ENCODE measurements at places on chromosomes 16 and 17.

DNA sequence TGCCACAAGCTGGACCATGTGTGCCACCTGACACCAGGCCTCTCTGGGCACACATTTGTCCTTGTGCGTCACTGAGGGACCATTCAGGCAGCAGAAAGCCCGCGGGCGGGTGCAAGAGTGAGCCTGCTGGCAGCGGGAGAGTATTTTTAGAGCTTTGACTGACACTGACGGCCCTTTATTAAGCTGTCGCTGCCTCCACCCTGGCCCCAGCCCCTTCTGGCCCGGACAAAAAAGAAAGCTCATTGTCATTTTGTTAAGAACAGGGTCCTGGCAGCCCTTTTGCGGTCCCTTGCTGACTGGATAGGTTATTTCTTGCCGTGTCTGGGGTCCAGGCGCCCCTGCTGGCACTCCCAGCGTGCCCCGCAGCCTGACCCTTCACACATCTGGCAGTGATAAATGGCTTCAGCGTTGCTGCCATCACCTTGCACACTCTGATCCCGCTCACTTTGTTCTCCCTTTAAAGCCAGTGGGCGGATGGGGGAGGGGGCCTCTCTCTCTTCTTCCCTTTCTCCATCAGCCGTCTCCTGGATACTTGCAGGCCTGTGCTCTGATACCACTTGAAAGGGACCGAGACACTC, 78.4 kb upstream of the NKD1 start:
- no peak for DNase-seq

DNA sequence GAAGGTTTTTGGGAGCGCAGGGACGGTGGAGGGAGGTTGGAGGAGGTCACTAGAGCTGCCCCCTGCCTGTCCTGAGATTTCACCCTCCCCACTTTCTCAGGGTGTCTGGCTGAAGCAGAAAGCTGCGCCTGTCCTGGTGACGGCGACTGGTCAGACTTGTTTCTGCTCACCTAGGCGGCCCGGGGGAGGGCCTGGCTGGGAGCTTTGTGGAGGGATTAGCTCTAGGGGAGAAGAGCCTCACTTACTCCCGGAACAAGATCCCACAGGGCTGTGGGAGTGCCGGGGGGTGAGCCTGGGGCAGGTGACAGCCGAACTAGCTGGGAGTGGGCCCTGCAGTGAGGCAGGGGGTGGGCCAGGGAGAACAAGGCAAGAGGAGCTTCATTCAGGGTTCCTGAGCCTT, 11.5 kb downstream of the NHERF1 start:
- no peak for DNase-seq

GRCh38 chr16:54936979-54937670, 6.5 kb downstream of the IRX5 start:
- peak; percentile 50 for DNase-seq

GRCh38 chr16:9136596-9136995, 45.2 kb downstream of the HAPSTR1 start:
- DNase-seq, result no peak

GRCh38 chr16:67841198-67841815, 813 bp upstream of the THAP11 start:
- DNase-seq, result no peak

DNA sequence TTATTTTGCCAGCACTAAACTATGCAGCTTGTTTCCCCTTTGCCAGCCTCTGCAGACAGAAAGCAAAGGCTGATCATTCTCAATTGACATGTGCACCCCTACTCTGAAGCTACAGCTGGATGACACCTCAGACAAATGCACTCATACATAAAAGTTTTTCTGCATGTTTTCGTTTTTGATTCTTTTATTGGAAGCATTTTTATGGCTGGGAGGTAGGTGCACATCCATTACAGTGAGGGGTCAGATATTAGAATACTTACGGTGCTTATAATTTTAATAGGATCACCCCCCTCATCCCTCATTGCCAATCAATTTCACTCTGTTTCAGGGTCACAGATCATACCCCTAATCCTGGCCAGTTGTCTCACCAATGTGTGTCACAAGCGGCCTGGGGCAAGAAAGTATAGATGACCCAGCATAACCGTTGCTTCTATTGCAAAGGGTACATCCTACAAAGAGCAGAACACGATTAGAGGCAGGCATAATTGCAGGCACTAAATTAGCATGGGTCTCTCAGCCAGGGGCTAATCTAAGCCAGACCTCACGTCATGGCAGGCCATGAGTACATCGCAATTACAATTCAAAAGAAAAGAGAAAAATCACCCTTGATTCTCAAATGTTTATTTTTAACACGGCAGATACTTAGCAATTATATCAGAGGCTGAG, 89.5 kb upstream of the SOX9 start:
- DNase-seq, result no peak

DNA sequence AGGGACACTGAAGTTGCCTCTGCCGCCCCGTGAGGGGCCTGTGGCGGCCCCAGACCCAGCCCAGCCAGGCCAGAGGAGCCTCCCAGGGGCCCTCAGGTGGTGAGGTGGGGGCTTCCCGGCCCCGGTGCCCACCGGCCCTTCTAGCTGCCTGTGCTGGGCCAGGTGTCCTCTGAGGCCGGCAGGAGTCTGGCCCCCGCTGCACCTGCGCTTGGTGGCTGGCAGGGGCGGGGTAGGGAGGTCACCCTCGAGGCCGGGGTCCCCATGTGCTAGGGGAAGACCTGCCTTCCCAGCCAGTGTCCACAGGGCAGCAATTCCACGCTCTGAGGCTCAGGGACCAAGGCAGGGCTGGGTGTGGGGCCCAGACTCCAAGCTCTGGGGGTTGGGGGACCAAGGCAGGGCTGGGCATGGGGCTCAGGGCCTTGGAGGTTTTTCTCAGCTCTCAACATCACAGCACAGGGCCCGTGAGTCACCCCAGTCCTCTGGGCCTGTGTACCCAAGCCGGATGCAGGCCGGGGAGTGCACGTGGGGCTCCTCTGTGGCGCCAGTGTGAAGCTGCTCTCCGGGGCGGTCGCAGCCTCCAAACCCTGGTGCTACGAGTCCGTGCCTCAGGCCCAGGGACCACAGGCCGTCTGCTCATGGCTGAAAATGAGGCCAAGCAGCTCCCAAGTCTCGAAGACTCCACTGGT, 1.3 kb upstream of the CCDC154 start:
- no peak for DNase-seq

DNA sequence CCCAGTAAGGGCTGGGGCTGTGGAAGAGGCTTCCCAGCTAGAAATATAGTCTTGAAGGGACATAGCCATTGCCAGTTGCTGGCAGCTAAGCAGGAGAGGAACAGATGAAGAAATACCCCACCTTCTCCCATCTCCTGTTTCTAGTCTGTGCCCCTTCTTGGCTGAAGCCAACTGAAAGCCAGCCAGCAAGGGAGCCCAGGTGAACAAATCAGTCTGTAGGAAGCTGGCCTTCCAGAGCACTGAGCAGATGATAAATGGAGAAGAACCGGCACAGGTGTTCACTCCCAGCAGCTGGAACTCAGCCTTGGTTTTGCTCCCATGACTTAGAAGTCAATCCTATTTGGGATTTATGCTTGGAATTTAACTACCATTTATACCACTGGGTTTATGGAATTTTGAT, 69.2 kb upstream of the DHX40 start:
- no peak for DNase-seq

- DNase-seq, result no peak
Observed at GRCh38 chr16:28607116-28607623, 2.7 kb downstream of the SULT1A1 start.

GRCh38 chr17:320809-321385, 31.7 kb downstream of the RPH3AL start:
- peak; percentile 31 for DNase-seq

- DNase-seq, result no peak
Observed at GRCh38 chr16:86931410-86931941, 353.1 kb downstream of the FOXL1 start.

DNA sequence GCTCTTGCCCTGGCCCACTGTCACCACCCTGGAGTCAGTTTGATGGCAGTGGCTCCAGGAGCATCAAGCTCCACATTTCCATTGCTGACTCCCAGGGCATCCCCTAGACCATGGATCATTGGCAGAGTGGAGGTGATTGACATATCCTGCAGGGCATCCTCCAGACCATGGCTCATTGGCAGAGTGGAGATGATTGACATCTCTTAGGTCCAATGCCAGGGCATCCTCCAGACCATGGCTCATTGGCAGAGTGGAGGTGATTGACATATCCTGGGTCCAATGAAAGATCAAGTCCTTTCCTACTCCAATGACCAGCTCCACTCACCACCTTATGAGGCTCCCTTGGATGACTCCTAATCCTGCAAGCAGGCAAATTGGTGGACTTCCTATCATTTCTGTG, 174.3 kb upstream of the NLRP1 start:
- no peak for DNase-seq

- DNase-seq, result no peak
Observed at GRCh38 chr17:64087252-64088005, 42.5 kb downstream of the ERN1 start.

- no peak for DNase-seq
Observed at GRCh38 chr17:31404028-31404949, 12.8 kb downstream of the RAB11FIP4 start.

DNA sequence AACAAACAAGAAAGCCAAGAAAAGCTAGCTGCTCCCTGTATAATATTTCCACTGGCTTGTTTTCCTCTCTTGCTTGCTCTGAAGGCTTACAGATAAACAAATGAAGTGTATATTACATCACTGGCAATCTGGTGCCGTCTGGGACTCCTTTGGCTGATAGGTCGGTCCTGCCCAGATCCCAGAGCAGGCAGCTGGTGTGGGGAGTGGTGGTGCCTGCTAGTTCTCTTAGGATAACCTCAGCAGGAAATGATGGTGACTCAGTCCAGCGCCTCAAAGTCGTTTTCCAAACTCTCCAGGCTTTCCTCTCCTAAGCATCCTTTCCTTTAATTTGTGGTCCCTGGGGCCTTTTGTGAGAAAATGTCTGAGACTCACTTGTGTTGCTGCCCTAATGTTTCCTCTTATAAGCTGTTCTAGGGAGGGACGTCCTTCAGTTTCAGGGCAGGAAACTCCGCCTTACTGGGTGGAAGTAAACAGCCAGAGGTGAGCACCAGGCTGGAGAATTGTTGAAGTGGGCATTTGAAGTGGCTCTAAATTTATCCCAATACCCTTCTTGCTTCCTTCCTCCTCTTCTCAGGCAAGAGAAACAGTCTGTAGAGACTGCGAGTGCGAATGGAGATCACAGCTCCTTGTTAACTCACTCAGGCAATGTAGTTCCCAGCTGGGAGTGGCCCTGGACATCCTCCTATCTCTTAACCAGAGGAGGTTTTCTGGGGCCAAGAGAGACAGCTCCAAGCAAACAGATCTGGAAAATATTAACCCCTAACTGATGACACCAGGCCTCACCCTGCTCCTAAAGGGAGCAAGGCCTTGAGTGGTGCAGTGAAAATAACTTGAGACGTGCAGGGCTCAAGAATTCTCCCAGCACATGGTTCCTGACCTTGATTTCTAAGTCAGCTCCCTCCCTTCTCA, 34.9 kb downstream of the CD300LF start:
- DNase-seq, result peak; percentile 69

DNA sequence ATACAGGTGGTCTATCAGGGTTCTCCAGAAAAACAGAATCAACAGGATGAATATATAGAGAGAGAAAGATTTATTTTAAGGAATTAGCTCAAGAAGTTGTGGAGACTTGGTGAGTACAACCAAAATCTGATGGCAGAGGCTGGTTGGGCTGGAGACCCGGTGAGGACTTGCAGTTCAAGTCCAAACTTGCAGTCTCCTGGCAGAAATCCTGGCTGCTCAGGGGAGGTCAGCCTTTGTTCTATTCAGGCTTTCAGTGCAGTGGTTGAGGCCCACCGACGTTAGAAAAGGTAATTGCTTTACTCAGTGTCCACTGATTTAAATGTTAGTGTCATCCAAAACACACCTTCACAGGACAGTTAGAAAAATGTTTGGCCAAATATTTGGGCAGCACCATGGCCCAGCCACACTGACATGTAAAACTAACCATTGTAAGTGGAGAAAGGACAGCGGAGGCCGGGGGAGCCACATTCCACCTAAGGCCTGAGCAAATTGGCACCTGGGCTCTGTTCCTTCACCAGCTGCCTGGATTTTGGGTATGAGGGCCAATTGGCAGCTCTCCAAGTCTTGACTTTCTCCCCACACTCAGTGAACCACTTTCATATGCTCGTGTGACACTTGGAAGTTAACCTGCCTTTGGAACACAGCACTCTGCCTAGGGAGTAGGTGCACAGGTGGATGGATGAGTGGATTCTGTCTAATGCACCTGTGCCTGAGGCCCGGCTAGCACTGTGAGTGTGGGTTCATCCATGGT, 54.7 kb downstream of the CACNG5 start:
- DNase-seq, result no peak

GRCh38 chr16:19499006-19499405, 22.9 kb downstream of the GDE1 start:
- DNase-seq, result no peak

GRCh38 chr16:87661561-87661960, 59.3 kb downstream of the JPH3 start:
- DNase-seq, result peak; percentile 43

GRCh38 chr16:68736561-68736960, 531 bp upstream of the CDH1 start:
- no peak for DNase-seq

DNA sequence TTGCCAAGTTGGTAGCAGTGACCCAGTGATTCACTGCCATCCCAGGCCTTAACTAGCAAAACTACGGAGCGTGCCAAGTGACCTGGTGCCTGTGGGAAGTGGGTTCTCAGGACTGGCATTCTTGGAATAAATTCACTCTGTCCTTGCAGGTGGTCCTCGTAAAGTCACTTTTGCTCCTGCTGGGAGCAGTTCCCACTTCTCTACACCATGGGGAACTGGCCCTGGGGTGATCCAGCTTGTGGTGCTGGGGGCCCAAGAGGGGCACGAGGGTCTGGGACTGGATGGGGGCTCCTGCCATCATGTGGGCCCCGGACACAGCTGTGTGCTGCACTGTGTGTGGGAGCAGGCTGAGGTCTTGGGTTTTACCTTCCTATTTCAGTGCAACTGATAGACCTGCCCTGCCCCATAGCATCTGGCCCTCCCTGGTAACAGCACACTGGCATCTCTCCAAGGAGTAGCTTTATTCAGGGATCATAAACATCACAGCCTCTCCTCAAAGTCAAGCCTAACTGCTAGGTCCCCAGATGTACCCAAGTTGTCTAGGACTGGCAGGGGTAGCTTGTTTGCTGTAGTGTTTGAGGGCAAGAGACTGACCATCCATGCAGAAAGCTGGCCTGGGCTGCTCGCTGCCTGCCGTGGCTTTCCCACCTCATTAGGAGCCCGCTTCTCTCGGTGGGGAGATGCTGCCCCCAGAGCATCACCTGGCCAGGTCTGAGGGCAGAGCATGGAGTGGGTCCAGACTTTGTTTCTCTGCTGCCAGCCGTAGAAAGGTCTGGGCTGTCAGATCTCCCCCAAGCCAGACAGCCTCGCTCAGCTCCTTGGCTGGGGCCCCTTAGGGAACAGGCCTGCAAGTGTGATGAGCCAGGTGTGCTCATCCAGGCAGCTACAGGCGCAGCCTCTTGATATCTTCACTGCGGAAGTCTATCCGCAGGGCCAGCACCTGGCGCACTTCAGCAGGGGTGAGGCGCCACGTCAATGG, 26.0 kb downstream of the FCSK start:
- no peak for DNase-seq

- DNase-seq, result no peak
Observed at GRCh38 chr17:34764716-34765115, 185.3 kb downstream of the TMEM132E start.

Measured in A549 (cell line).